Vein endothelial cell (primary cell): ENCODE measurements at places on chromosomes 4 and X. TPM values are rescaled to one million over a fixed set of nuclear protein-coding genes. Genes with fewer than 3 reads are reported as not detected.

Gene NSG1
- total RNA-seq = 0.57 and 0.98 TPM in 2 replicates

Gene XAGE1B
- total RNA-seq = not detected in 2 replicates

Gene USP17L22
- total RNA-seq = not detected in 2 replicates

Gene WNK3
- 0.65 and 1.2 TPM in 2 replicates for total RNA-seq

Gene INPP4B
- 8.5 and 10.2 TPM in 2 replicates for total RNA-seq
